ENCODE measurements at places on chromosomes 4 and X.

GRCh38 chr4:183878251-183878970 is 26.7 kb upstream of the STOX2 start:
- DNase-seq, result no peak

DNA sequence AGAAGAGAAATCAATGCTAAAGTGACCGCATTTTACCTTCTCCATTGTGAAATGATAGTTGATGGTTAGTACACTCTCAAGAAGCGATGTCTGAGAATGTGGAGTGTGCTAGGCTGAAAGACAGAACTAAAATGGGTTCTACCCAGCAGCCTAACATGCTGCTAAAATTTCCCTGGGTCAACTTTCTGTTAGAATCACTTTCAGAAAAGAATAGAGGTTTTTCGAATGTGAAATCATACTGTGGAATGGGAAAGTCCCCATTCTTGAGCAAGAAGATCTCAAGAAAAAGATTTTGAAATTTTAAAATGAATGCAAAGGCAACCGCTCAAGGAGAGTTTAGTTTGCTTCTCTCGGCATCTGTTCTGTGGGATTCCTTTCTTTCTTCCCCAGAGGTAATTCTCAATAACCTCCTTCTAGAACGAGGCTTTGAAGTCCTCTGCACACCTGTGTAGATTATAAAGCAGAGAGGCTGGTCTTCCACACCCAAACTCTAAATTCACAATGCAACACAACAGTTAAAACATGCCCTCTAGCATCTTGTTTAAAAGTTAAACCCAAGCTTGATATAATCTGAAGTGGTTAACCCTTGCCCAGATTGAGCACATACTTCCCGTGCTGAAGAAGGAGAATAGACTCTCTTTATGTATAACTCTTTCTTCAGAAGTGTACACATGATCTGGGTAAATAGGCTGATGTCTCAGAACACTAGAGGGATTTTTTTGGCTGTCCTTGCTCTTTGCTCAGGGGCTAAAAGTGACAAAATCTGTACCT is 208.7 kb upstream of the KLF3 start:
- no peak for DNase-seq

GRCh38 chrX:49019050-49019449 is 17.0 kb upstream of the GRIPAP1 start:
- no peak for DNase-seq

DNA sequence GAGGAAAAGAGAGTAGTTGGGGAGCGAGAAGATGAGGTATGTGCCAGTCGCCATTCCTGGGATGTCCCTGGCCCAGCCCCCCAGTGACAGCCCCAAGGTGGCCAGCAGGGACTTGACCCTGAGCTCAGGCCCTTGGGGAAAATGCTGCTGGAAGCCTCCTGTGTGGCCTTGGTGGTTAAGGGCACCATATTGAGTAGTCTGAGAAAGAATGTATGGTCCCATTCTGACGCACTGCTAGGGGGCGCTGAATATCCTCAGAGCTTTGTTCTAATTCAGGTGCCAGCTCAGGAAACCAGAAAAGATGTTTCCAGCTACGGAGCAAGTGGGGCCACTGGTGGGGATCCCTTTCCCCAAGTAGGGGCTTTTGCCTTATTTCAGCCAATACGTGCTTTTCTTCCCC is 14.0 kb upstream of the UBA6 start:
- no peak for DNase-seq

DNA sequence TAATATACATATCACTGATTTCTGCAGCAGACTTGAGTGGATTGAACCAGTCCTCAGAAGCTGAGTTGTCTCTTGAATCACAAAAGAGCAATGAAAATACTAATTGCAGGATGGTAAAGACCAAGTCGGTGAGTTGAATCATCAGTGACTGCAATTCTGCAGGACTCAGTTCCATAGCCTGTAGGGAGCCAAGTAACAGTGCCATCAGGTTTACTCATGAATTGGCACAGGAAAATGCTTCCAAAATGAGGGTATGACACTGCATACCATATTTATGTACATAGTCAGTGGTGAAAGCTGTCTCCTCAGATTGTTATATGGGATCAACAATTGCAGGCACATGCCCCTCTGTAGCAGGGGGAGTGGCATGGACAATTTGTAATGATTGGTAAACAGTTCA is 192.8 kb downstream of the CCNG2 start:
- no peak for DNase-seq

GRCh38 chr4:75939890-75940691 is 722 bp downstream of the NAAA start:
- peak; percentile 80 for DNase-seq
